ENCODE measurements at places on chromosomes 1 and 21.

- peak; percentile 42 for DNase-seq
These were observed 1.0 kb upstream of the DMRTA2 start for GRCh38 chr1:50424045-50424883.

DNA sequence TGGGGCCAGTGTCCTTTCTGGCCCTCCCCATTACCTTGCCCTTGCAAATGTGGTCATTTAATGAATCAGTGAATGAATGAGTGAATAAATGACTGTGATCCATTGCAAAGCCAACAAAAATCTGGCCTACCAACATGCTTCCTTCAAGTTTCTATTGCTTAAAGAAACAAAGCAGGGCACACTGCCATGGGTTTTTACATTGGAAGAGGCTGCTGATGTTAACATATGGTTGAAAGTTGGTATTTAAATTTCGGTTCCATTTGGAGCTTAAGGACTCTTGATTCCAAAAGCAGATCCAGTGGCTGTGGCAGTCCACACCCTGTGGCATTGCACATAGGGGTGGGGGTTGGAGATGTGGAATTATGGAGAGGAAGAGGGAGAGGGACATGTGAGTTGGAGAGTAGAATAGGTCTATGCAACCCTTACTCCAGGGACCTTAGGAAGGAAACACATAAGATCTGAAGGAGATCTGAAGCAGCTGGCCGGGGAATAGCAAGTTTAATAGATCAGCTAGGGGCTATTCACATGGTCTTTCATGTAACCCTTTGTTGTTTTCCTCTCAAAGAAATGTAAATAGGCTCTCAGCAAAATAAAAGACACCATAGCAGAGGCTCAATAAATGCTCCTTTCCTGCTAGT is 7.2 kb downstream of the ABCA4 start:
- DNase-seq = no peak

DNA sequence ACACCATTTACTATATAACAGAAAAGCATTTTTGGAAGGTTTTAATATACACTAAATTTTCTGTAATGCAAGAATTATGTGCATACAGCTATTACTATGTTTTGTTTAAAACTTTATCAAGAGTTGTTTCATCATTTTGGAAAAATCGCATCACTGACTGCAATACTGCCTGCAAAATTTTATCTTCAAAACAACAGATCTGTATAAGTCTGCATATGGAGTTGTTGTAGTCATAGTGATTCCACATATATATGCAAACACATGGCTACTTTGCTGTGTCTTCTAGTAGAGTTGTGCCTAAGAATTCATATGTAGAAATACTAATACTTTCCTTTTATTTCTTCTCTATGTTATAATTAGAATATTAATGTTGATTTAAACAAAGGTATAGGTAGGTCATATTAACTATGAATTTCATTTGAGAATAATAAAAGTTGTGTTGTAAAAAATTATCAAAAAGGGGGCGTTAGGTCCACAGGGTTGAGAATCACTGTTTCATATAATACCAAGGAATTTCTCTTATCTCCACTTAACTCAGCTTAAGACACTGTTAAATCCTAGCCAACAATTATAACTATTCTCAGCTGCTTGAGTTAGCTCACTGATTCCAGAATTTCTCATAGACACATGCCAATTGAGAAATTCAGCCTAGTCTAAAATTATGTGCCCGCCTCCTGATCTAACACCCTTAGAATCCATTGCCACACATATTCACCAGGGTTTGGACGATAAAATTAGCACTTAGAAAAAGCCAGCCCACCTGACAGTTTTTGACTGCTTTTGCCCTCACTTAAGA is 22.9 kb upstream of the LAMC1 start:
- DNase-seq = no peak

GRCh38 chr1:152899027-152899426 is 9.3 kb upstream of the IVL start:
- no peak for DNase-seq

DNA sequence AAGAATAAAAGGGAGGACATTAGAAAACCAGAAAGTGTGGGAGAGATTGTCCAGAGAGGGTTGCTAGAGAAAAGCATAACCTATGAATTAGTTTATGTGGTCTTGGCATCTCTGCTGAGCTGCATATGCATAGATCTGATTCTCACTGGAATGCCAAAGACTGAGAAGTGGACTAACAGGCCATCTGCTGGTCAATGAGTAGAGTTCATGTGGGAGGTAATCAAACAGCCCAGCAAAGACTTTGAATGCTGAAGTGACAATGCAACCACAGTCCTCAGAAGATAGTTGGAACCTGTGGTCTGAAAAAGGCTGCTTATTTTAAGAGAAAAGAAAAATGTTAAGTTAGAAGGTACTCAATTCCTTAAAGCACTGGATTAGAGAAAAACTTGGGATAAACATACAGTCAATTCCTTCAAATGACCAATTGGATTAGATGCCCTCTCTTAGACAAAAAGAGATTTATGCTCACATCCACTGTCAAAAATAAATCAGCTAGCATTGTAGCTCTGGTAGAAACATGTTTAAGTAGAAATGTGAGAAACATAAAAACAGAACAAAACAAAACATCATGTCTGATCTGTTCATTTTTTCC is 382.8 kb downstream of the AMY1C start:
- peak; percentile 53 for DNase-seq

DNA sequence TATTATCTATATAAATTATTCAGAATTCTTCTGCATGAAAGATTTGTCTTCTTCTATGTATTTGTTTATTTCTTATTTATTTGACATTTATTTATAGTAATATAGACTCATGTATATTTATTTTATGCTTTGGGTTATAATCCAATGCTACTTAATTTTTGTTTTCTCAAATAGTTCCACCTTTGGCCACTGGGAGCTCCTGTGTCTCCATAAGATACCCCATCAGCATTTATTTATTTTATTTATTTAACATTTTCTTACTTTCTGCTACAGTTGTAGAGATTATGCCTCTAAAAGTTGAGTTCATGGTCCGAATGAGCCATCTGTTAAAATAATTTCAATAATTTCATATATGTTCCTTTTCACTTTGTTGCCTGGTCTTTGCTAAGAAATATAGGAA is 289.4 kb downstream of the ADGRL2 start:
- DNase-seq = no peak

All from NCI-H774 (cell line).